ENCODE measurements at places on chromosomes 2 and 18.

- DNase-seq, result no peak
Observed at GRCh38 chr18:3193331-3193730, 26.4 kb downstream of the MYOM1 start.

DNA sequence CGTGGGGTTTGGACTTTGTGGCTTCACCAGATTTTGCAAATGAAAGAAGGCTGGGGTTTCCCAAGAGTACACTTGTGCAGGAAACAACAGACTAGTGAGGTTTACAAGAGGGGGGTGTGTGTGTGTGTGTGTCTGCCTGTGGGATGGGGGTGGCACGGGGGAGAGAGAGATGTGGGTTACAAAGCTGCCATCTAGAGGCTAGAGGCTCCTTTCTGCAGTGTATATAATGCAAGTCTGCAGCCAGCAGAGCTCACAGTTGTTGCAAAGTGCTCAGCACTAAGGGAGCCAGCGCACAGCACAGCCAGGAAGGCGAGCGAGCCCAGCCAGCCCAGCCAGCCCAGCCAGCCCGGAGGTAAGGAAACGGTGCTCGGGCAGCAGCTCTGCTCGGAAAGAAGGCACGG is at the start of gene ACKR3:
Gene ACKR3 (plus strand): TSS at position 253 of the 401 bp plus-strand sequence. CDS start 10,641 bp downstream, outside the sequence.
- peak; percentile 24 for DNase-seq

DNA sequence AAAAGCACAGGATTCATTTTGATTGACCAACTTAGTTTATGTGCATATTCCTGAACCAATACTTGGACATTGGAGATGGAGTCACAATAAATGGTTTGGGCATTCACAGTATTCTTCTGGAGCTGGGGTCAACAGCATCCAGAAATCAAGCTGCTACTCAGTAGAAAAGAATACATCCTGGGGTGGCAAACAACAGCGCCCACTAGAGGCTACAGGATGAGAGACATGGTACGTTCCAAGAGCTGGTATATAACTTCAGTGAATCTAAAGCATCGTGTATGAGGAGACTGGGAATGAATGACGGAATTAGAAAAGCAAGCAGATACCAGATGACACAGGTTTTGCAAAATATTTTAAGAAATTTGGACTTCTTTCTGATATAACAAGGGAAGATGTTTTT is 142.9 kb upstream of the FIGN start:
- no peak for DNase-seq

DNA sequence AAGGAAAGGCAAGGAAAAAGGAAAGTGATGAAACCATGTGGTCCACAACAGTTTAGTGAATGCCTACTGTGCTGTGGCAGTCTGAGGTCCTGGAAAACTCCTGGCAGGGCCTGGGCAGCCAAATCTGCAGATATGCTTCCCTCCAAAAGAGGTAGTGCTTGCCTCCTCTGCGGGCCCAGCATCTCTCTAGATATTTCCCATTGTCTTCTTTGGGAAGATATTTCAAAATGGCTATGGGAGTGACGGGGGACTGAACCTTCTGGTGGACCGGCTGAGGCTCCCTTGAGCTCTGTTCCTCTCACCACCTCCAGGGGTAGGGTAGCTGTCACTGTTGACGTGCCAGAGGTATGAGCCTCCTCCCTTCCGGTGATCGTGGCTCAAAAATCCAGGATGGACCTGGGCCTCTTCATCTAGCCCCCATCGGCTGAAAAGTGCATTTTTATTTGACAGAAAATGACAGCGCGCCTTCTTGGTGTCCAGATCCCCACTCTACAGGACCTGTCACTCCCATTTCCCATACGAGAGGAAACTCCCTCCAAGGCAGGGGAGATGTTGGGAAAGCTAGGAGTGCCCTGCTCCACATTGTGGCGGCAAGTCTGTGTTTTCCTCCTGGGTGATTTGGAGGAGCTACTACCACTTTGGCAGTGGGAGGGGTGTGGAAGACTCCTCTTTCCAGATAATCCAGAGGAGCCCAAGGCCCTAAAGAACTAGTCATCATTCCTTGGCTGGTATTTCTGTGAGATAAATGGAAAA is 9.4 kb upstream of the PAX3 start:
- DNase-seq, result no peak

DNA sequence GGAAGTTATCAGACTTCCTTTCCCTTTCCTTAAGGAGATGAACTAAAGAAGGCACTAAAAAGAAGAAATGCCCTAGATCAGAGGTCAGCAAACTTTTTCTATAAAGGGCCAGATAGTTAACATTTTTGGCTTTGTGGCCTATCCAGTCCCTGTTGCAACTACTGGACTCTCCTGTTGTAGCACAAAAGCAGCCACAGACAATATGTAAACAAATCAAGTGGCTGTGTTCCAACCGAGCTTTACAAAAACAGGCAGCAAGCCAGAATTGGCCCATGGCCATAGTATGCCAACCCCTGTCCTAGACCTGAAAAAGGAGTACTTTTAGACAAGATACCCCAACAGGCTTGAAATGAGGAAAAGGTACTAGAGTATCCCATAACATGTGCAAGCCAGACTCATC is 10.9 kb downstream of the NHEJ1 start:
- DNase-seq, result no peak

- no peak for DNase-seq
Observed at GRCh38 chr18:10234912-10235660, 219.3 kb upstream of the APCDD1 start.

DNA sequence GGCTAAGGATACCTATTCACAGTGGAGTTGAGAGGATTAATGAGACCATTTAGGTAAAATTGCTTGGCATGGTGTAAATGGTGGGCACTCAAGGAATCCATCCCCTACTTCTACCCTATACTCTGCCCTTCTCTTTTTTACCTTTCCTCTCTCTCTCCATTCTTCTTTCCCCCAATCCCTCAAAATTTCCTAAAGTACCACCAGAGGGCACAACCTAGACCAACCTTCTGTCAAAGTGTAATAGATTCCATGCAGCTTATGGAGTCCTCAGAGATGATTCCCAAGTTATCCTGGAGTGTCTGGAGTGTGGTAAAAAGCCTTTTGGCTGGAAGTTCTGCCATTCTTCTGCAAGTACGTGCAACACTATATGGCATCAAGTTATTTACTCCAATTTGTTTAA is 33.0 kb upstream of the CCDC195 start:
- DNase-seq, result no peak

DNA sequence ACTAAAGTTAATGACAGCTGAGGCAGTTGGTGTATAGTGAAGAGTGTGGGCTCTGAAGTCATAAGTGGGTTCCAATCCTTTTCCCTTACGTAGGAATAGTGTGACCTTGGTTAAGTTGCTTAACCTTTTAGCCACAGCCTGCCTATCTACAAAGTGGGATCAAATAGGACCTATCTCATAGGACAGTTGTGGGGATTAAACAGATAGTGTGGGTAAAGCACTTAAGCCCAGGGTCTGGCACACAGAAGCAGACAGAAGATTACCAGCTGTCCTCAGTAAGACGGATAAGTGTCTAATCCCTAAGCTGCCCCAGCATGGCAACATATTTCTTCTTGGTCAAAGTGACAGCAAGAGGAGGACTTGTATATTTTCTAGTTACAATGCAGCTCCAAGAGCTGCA is 28.2 kb downstream of the UBE2F start:
- no peak for DNase-seq

DNA sequence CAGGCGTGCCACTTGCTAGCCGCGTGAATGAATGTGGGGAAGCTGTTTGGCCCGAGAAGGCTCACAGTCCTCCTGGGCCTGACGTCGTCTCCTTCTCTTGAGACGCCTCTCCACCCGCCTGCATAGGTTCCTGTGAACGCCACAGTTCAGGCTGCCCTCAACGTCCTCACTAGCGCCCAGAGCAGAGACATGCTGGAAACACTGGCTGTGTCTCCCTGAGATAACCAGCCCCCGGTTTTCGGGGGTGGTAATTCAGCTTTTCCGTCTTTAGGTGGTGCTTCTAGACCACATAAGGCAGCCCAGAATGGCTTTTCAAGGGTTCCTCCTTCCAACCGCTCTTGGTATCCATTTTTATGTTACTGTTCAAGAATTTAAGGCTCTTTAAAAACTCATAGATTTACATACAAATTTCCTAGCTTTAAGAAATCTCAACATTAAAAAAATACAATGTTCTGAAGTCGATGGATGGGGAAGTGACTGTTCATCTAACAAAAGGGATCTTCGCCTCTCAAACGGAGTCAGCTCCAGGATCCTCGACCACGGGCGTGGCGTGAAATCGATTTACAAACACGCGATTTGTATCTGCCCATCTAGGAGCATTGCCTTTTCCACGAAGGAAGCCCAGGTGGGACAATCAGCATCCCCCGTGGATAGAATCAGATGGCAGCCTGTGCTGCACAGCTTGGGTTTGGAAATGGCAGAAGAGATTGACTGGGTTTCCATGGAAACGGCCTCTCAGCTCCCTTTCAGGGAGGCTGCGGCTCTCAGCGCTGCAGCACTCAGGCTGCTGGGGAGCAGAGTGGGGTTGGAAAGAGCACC is 110.6 kb upstream of the PXDN start:
- DNase-seq, result no peak

- no peak for DNase-seq
Observed at GRCh38 chr2:12313445-12314126, 403.1 kb upstream of the TRIB2 start.

DNA sequence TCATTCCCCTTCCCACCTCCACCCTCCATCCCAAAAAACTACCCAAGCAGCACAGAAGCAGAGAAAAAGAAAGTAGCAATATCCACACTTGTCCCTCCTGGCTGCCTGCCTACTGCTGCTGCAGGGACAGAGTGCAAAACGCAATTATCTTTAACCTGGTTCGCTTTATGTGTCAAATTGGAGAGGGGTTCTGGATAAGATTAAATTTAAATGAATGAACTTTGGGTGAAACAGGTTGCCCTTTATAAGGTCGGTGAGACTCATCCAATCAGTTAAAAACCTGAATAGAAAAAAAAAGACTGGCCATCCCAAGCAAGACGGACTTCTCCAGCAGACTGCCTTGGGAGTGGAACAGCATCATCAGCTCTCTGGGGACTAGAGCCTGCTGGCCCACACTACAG is 62.6 kb downstream of the ANKRD44 start:
- DNase-seq, result no peak

GRCh38 chr2:127128445-127128904 is 21.5 kb upstream of the BIN1 start:
- DNase-seq, result peak; percentile 40

GRCh38 chr2:7685342-7686015 is 768.3 kb downstream of the RNF144A start:
- DNase-seq, result no peak

DNA sequence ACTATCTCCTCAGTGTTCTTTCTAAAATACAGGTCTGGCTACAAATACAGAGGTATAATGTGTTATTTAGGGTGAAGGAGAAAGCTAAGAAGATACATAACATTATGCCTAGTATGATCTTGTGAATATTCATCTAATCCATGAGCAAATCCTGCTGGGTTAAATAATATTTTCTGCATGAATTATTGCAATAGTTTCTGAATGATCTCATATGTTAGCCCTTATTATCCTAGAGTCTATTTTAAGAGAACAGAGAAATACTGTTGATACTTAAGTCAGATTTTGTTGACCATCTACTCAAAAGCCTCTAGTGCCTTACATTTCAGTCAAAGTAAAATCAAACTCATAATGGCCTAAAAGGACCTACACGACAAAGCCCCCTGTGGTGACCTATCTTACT is 382.3 kb downstream of the FIGN start:
- DNase-seq, result no peak

- DNase-seq, result no peak
Observed at GRCh38 chr2:116733699-116734098, 1080.8 kb upstream of the DDX18 start.

DNA sequence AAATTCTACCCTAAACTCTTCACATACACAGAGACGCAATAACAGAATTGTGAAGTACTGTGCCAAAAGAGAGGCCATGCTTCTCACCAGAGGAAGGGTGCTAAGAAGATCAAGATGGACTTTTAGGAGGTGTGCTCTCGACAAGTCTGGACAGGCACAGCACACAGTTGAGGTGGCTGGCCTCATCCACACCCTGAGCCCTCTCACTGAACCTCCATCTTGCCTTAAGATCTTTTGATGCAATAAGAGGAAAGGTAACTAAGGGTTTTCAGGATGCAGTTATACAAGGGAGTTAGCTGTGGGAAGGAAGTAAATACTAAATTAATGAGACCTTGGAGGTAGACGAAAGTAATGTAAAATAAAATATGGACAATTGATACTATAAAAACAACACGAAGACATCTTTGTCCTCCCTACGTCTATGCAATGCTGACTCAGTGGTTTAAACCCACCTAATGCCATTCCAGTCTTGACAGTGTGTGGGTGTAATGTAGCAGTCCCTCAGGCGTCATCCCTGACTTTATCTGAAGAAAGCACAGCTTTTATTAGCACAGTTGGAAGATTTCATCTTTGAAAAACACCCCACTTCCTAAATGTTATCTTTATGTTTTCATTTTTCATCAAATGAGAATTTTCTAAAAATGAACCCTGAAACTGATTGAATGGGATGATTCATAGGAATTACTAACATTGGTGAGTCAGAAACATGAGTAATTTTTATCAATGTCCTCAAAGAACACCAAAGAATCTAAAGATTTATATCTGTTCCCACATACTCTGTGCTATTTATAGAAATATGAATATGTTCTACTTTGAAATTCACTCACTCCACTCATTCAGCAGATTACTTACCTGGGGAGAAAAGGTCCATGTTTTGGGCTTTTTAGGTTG is 34.0 kb upstream of the MALL start:
- DNase-seq, result no peak

- DNase-seq, result no peak
Observed at GRCh38 chr2:10034333-10035052, 8.9 kb upstream of the KLF11 start.

DNA sequence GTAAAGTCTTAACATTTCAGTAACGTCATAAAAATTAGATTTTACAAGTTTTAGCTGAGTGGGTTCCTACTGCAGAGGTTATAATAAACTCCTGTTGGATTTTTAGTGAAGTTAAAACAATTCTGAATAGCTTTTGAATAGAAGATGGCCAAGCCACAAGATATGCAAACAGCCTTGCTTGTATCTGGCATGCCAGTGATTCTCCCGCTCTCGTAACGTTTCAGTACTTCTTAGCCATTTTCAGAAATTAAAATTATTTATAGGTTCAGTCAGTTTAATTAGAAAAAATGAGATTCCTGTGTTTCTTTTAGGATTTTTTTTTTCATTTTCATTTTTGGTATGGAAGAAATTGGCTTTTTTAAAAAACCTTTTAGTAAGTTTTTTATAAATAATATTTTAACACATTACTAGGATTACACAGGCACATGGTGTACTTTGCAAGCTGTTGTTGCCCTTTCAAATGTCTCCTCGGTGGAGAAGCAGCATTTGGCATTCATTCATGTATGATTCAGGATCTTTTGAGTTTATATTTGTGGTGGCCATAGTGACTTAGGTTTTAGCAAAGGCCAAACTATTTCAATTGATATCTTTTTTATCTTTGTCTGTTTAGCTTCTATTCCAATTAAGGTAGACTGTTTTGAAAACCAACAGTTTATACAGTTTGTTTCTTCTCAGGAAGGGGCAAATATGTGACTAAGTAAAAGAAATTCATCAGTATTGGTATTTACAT is 30.6 kb upstream of the RND3 start:
- no peak for DNase-seq
